H1 (cell line): ENCODE measurements at places on chromosomes 12 and 14. TPM values are rescaled to one million over a fixed set of nuclear protein-coding genes. Genes with fewer than 3 reads are reported as not detected.

The PPM1H gene
- 35.6 and 36.1 TPM in 2 replicates for total RNA-seq

The LRP1-AS gene
- total RNA-seq, result not detected in 2 replicates

The POTEM gene
- total RNA-seq, result not detected in 2 replicates

- no peak for DNase-seq
These were observed 44.4 kb upstream of the KCNK13 start for GRCh38 chr14:90017371-90017770.

- no peak for DNase-seq
These were observed 26.2 kb downstream of the KITLG start for GRCh38 chr12:88553941-88554658.

- DNase-seq, result no peak
These were observed 669 bp upstream of the SLC25A21 start for GRCh38 chr14:37172936-37173614.

DNA sequence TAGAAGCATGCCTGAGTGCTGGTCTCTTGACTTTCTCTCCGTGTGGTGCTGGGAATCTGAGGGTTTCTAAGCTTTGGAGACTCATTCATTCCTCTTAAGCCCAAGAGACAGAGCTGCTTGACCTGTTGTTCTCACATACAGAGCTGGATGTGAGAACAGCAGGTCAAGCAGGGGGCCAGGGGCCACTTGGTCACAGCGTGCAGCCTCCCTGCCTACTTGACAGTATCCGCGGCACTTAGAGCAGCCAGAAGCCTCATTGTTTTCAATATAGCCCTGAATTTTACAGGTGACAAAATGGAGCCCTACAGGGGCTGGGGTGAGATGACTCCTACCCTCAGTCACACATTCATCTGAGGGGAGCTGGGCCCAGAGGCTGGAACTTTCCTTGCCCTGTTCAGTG is 88.9 kb downstream of the ESRRB start:
- no peak for DNase-seq

DNA sequence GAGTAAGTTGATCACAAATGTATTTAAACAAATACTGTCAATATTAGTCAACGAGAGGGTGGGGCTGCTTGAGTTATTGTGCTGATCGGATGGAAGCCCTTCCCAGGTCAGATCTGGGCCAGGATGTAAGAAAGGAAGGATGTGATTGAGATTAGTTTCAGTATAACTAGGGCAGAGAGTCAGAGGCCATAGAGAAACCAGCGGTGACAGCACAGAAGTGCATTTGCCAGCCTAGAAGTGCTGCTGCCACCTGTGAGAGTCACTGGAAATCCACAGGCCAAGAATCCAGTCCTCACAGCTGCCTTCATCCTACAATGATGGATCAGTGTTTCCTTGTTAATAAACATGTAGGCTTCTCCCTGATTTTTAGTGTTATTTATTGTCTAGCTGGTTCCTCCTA is 9.8 kb upstream of the FERMT2 start:
- DNase-seq, result no peak

- DNase-seq, result no peak
These were observed 48.5 kb downstream of the VCPKMT start for GRCh38 chr14:50067723-50068495.
